ENCODE measurements at places on chromosomes 12 and 14.

- no peak for ATAC-seq
Observed at GRCh38 chr12:112836736-112837628, 45.4 kb downstream of the RPH3A start.

- ATAC-seq, result no peak
Observed at GRCh38 chr14:26187996-26188620, 409.7 kb downstream of the NOVA1 start.

GRCh38 chr14:46691819-46692218 is 40.2 kb upstream of the RPL10L start:
- no peak for ATAC-seq

DNA sequence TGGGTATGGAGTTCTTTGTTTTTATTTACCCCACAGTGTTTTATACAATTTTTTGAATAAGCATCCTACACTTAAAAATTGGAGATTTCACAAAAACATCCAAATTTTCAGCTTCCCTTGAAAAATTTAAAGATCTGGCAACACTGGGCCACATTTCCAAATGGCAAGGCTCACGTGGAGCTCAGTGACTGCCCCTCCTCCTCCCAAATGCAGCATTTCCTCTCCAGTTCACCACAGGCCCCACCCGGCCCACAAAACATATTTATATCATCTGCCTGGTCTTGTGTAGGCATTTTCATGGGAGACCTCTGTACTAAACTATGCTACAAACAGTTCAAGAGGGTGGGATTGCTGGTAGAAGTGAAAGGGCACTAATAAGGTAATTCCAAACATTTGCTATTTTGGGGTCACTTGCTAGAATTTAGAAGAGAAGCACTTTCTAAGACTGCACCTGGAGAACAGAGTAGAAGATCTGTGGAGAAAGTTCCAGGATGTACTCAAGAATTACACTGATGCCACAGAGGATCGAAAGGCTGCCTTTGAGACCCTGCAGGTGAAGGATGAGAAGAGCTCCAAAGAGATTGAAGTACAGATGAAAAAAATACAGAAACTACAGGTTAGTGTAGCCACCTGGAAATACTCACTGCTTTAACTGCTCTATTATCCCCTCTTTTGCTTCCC is 7.3 kb downstream of the FKBP11 start:
- peak; percentile 62 for ATAC-seq

DNA sequence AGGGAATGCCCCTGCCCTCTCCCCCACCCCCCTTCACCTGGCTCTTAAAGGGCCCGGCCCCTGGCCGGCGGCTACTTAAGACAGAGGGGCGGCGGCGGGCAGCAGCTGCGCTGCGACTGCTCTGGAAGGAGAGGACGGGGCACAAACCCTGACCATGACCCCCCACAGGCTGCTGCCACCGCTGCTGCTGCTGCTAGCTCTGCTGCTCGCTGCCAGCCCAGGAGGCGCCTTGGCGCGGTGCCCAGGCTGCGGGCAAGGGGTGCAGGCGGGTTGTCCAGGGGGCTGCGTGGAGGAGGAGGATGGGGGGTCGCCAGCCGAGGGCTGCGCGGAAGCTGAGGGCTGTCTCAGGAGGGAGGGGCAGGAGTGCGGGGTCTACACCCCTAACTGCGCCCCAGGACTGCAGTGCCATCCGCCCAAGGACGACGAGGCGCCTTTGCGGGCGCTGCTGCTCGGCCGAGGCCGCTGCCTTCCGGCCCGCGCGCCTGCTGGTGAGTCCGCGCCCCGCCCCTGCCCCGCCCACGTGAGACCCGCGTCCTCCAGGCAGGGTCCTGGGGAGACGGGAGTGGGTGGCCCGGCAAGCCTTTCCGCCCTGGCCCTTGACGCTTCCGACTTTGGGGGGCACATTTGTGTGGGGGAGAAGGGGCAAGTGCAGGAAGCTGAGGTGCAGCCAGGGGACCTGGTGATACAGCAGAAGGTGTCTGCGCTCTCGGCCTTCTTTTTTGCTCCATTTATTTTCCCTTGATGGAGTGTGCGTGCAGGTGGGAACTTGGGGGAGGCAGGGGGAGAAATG is at the start of gene IGFBP6:
IGFBP6 (plus strand) TSS at position 104 of the 790 bp plus-strand sequence; CDS start at position 155, 51 bp downstream.
- peak; percentile 76 for ATAC-seq
